Activated CD4-positive, alpha-beta T cell treated with anti-CD3 and anti-CD28 coated beads, Interleukin-2, amount 10 ng/mL, durations not matched to agents 7 days and 5 days (primary cell): ENCODE measurements at places on chromosomes 11 and 22. TPM values are rescaled to one million over a fixed set of nuclear protein-coding genes. Genes with fewer than 3 reads are reported as not detected.
A peak's percentile ranks its signal among the peaks of the same experiment; 100 is the strongest.

- H3K4me1 ChIP-seq: peaks cover 5% of the 10 kb centered on the region
- no peak overlapping the region for H3K4me3 ChIP-seq
- no peak overlapping the region for H3K27ac ChIP-seq
- DNase-seq: no peak
- no peaks in the 10 kb centered on the region for H3K36me3 ChIP-seq
Observed at GRCh38 chr22:37409459-37410050, 17.7 kb downstream of the ELFN2 start.

- no peaks in the 10 kb centered on the region for H3K4me1 ChIP-seq
- H3K27me3 ChIP-seq: no peaks in the 10 kb centered on the region
- no peaks in the 10 kb centered on the region for H3K36me3 ChIP-seq
Observed at GRCh38 chr11:61712314-61712713, 32.1 kb downstream of the DAGLA start.

- H3K27me3 ChIP-seq: no peaks in the 10 kb centered on the region
- H3K4me3 ChIP-seq: no peak overlapping the region
- DNase-seq: no peak
- H3K27ac ChIP-seq: no peak overlapping the region
Observed at GRCh38 chr11:79331203-79331901, 109.5 kb downstream of the TENM4 start.

DNA sequence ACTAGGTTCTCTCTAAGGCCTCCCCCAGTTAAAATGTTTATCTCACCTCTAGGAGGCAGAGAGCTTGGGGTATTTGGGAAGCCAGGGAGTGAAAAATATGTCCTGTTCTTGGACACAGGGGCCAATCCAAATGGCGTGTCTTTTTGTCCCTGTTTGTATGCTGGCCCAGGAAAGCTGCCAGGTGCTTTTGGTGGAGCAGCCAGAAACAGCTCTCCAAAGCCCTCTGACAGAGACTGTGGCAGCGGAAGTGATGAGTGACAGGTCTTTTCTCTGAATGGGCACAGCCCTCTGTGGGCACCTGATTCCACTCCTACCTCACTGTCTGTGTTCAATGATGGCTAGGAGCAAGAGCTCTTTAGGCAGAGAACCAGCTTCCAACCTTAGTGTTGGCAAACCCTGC is 106.4 kb upstream of the KIRREL3 start:
- H3K4me3 ChIP-seq: no peak overlapping the region
- H3K27ac ChIP-seq: no peak overlapping the region
- H3K27me3 ChIP-seq: no peaks in the 10 kb centered on the region

DNA sequence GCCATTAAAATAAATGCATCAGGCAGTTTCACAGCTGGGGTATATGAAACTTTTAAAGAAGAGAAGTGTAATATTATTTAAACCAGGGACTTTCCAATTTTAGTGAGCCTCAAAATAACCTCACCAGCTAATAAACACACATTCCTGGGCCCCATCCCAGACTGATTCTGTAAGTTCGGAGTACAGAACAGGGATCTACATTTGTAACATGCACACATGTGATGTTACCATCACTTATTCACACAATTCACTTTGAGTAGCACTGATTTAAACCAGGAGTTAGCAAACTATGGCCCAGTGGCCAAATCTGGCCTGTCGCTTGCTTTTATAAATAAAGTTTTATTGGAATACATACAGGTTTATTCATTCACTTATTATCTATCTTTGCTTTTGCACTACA is 62.0 kb downstream of the STK33 start:
- no peaks in the 10 kb centered on the region for H3K4me1 ChIP-seq
- H3K36me3 ChIP-seq: no peaks in the 10 kb centered on the region
- DNase-seq: no peak
- H3K27me3 ChIP-seq: peaks cover 8% of the 10 kb centered on the region
- no peak overlapping the region for H3K4me3 ChIP-seq

DNA sequence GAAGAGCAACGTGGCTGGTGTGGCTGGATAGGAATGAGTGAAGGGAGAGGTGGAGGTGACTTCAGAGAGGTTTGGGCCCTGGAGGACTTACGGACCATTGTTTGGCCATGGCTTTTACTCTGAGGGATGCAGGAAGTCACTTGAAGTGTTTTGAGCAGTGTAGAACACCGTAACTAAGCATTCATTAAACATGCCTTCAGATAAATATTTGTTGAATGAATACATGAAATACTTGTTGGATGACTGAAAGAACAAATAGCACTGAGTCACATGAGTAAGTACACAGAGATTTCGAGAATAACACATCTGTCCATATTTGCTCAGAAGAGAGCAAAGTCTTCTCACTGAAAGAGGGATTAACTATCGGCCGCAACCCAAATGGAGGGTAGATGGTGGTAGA is 182.7 kb upstream of the SNX19 start:
- no peak overlapping the region for H3K4me3 ChIP-seq
- H3K27ac ChIP-seq: no peak overlapping the region
- H3K4me1 ChIP-seq: no peaks in the 10 kb centered on the region

DNA sequence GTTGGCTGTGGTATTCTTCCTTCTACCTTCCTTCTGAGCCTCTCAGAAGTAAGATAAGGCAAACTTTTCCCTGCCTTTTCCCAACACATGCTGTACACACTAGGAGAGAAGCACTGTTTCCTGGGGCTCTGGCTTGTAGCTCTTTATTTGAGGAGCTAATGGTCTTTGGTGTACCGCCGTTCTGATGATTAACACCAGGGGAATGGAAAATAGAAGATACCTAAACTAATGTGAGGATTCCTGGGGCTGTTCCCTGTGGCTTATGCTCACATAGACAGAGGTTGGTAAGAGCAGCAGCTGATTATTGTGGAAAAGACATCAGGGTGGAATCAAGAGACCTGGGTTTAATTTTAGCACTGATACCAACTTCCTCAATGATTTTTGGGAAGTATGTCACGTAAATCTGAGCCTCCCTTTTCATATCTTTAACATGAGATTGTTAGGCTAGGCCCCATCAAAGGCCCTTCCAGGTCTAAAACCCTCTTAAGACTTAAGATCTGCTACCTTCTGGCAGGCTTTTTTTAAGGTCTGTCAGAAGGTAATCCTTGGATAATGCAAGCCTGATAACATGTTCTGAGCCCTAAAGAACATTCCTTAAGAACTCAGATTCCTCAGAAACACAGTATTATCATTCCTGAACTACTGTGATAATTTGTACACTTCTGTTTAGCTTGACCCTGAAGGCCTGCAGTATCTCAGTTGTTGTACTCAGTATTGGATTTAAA is 24.8 kb upstream of the RCE1 start:
- no peak overlapping the region for H3K4me3 ChIP-seq
- H3K27ac ChIP-seq: no peak overlapping the region
- DNase-seq: no peak
- H3K36me3 ChIP-seq: no peaks in the 10 kb centered on the region
- H3K27me3 ChIP-seq: no peaks in the 10 kb centered on the region
- peaks cover 3% of the 10 kb centered on the region for H3K4me1 ChIP-seq

GRCh38 chr22:32811788-32812545 is 10.5 kb downstream of the TIMP3 start:
- no peaks in the 10 kb centered on the region for H3K36me3 ChIP-seq
- H3K4me1 ChIP-seq: no peaks in the 10 kb centered on the region
- no peak overlapping the region for H3K27ac ChIP-seq
- no peak overlapping the region for H3K4me3 ChIP-seq
- H3K27me3 ChIP-seq: peaks cover 2% of the 10 kb centered on the region

- no peaks in the 10 kb centered on the region for H3K27me3 ChIP-seq
- peak overlapping the region; percentile 98 for H3K27ac ChIP-seq
- peak overlapping the region; percentile 99 for H3K4me3 ChIP-seq
- peaks cover 31% of the 10 kb centered on the region for H3K36me3 ChIP-seq
- H3K4me1 ChIP-seq: peaks cover 52% of the 10 kb centered on the region
Observed at GRCh38 chr11:57668434-57668782, 494 bp downstream of the ZDHHC5 start.

GRCh38 chr11:105357146-105357545 is 217.6 kb upstream of the CARD18 start:
- no peak overlapping the region for H3K27ac ChIP-seq
- no peaks in the 10 kb centered on the region for H3K36me3 ChIP-seq
- no peaks in the 10 kb centered on the region for H3K27me3 ChIP-seq
- DNase-seq: no peak

DNA sequence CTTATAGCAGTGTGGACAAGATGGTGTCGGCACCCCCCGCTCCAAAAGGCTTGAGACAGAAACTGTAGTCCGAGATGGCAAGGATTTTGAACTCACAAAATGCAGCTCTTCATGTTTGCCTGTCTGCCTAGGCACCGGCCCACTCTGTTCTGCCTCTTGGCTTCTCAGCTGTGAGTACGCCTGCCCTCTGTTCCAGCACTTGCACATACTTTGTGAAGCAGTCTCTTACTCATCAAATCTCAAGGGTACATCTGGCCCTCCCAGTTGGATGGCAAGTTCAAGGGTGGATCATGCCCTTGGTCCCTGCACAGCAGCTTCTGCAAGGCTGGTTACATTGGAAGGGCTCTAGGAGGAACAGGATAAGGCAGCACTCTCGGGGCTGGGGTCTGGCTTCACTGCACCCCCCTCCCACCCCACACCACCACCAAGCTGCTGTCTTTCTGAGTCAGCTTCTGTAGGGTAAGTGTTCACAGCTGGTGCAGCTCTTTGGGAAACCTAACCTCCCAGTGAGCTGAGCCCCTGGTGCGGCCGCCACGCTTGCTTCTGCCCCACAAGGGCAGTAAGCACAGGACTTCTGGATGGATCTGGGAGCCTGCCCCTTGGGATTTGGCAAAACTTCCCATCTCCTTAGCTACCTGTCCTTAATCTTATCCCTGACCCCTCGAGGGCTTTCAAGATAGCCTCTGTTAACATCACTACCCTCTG is 37.2 kb downstream of the FAM83F start:
- H3K4me1 ChIP-seq: peaks cover 11% of the 10 kb centered on the region
- no peaks in the 10 kb centered on the region for H3K27me3 ChIP-seq
- no peak overlapping the region for H3K4me3 ChIP-seq
- no peak for DNase-seq
- no peaks in the 10 kb centered on the region for H3K36me3 ChIP-seq
- no peak overlapping the region for H3K27ac ChIP-seq

DNA sequence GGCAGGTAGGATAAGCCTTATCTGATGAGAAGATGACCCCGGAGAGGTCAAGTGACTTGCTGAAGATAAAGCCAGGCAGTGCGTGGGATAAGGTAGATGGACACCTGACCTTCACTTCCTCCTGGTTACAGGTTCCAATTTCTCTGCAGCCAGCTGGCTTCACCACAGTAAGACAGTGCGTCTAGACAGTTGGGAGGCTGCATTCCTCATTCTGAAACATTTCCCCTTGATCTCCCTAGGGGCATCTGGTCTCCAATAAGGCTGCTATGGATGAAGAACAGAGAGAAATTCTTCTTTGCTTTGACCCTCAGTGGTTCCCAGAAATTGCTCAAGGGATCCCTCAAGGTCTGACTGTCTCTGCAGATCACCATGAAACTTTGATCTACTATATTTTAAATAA is 211.3 kb downstream of the MYO18B start:
- no peaks in the 10 kb centered on the region for H3K27me3 ChIP-seq
- H3K4me3 ChIP-seq: no peak overlapping the region
- H3K27ac ChIP-seq: no peak overlapping the region
- DNase-seq: no peak
- H3K36me3 ChIP-seq: no peaks in the 10 kb centered on the region
- no peaks in the 10 kb centered on the region for H3K4me1 ChIP-seq

GRCh38 chr11:62054484-62055121 is 69.2 kb upstream of the INCENP start:
- DNase-seq: peak; percentile 23
- no peaks in the 10 kb centered on the region for H3K36me3 ChIP-seq
- H3K4me1 ChIP-seq: no peaks in the 10 kb centered on the region
- H3K27ac ChIP-seq: no peak overlapping the region

- H3K27ac ChIP-seq: no peak overlapping the region
- no peaks in the 10 kb centered on the region for H3K4me1 ChIP-seq
- H3K36me3 ChIP-seq: no peaks in the 10 kb centered on the region
- DNase-seq: no peak
- peaks cover 3% of the 10 kb centered on the region for H3K27me3 ChIP-seq
Observed at GRCh38 chr22:45962756-45963324, 14.1 kb downstream of the WNT7B start.

DNA sequence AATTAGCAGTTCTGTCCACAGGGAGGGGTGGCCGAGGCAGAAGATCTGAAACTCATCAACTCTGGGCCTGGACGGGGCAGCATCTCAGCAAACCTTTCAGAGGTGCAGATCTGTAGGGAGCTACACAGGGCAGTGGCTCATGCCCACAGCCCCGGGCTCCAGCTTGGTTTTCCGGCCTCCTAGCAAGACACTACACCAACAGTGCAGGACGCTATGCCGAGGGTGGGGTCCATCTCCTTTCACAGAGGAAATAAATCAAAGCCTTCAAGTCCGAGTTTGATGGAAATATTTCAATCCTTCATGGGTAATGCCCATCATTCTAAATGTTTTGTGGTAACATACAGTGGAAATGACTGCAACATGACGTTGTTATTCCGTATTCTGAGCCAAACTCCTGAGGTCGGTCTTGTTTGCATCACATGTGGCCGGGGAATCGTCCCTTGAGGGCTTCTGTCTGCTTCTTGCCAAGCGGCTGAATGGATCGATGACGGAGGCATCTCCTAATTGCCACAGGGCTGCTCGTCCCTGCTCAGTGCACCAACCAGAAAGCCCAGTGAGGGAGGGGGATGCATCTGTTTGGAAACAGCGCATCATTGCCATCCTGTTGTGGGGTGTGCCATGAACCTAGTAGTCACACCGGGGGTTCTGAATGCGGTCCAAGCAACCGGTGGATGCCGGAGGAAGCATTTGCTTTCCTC is 30.0 kb downstream of the LINC01488 start:
- H3K4me1 ChIP-seq: peaks cover 6% of the 10 kb centered on the region
- peaks cover 9% of the 10 kb centered on the region for H3K27me3 ChIP-seq
- no peak for DNase-seq
- H3K4me3 ChIP-seq: no peak overlapping the region
- no peaks in the 10 kb centered on the region for H3K36me3 ChIP-seq

DNA sequence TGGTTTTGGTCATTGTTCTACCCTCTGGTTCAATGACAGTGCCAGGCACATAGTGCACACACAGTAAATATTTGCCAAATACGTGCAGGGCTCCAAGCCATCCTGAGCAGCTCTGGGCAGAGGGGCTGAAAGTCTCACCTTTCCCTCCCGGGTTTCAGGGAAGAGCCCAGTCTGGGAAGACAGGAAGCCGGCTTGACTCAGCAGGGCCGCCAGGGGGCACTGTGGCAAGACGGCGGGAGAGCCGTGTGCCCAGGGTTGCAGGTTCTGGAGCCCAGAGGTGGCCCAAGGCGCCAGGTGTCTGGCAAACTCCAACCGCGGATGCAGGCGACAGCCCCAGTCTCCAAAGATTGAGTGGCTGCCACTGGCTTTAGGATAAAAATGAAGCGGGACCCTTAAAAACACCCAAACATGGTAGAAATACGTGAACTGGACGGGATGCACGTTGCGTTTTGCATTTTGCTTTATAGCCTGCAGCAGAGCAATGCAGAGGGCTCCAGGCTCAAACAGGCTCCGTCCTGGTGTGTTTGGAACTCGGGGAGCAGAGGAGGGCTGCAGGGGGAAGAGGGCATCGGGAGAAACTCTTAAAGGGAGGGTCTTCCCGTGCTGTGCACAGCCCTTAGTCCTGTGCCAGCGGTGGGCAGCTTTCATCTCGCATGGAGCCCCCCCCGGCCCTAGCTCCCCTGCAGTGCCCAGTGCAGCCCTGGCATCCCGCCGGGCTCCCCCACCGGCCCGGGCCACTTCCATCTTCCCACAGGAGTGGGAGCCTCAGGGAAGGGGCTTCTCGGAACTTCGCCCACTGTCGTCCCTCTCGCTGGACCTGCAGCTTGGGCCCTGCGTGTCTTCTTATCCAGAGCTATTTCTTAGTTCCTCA is 10.7 kb downstream of the KRTAP5-5 start:
- H3K4me1 ChIP-seq: no peaks in the 10 kb centered on the region
- DNase-seq: peak; percentile 18
- no peak overlapping the region for H3K4me3 ChIP-seq

The SCO2 gene
- total RNA-seq: 2.8 TPM

The SYCE3 gene
- 0.87 TPM for total RNA-seq

The OR8D1 gene
- not detected for total RNA-seq
